Nasal cavity respiratory epithelium epithelial cell of viscerocranial mucosa (primary cell): ENCODE measurements at places on chromosomes 1 and 21. TPM values are rescaled to one million over a fixed set of nuclear protein-coding genes. Genes with fewer than 3 reads are reported as not detected.

Gene KCNJ10
- total RNA-seq, result not detected in 2 replicates

Gene CDK11A
- 9.6 and 12.7 TPM in 2 replicates for total RNA-seq

Gene LRRN2
- total RNA-seq, result not detected in 2 replicates

Gene SLC30A10
- total RNA-seq, result 0.07 TPM in 1 of 2 replicates, not detected in the other

Gene OR2L13
- not detected in 2 replicates for total RNA-seq

Gene KCNK2
- not detected in 2 replicates for total RNA-seq

Gene LHX8
- total RNA-seq, result not detected in 2 replicates

Gene LPAR3
- total RNA-seq, result 42.4 and 46.8 TPM in 2 replicates

Gene CLDN17
- total RNA-seq, result 1.4 TPM in 1 of 2 replicates, not detected in the other

Gene ERVH48-1
- total RNA-seq, result not detected in 2 replicates

Gene TMEM240
- 0.34 and 0.71 TPM in 2 replicates for total RNA-seq

Gene GREM2
- total RNA-seq, result not detected in 2 replicates

Gene TMEM53
- 5.2 and 6.5 TPM in 2 replicates for total RNA-seq

Gene PLEKHG5
- total RNA-seq, result 42.9 and 44.1 TPM in 2 replicates

Gene IFNLR1
- 5.8 and 9.6 TPM in 2 replicates for total RNA-seq
